ENCODE measurements at places on chromosomes 4 and X.

- no peak for DNase-seq
Measured at GRCh38 chr4:138405466-138405891, 163.3 kb upstream of the SLC7A11 start.

DNA sequence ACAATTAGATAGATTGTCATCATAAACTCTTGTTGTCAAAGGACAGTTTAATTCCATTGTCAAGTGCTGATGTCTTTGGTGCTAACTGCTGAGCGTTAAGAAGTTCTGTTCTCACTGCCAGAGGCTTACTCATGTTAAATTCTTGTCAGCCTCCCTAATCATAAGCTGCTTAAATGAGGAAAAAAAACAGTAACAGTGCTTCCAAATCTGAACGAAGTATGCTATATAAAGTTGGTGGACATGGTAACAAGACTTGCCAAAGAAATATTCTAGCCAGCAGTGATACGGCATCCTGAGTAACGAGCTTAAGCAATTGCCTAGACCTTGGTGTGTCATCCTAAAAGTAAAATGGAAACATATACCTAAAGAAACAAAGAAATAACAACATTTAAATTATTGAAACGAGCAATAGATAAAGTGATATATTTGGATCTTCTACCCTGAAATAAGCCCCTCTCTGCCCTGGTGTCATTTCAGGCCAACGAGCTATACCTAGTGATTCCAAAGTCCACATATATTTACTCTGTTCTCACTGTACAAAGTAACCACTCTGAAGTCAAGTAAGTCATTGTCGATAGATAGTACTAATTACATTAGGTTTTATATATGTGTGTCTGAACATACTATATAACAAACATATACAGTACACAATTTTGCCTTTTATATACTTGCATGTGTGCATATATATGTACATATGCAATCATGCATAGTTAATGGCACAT, 339.7 kb upstream of the HS3ST1 start:
- no peak for DNase-seq

DNA sequence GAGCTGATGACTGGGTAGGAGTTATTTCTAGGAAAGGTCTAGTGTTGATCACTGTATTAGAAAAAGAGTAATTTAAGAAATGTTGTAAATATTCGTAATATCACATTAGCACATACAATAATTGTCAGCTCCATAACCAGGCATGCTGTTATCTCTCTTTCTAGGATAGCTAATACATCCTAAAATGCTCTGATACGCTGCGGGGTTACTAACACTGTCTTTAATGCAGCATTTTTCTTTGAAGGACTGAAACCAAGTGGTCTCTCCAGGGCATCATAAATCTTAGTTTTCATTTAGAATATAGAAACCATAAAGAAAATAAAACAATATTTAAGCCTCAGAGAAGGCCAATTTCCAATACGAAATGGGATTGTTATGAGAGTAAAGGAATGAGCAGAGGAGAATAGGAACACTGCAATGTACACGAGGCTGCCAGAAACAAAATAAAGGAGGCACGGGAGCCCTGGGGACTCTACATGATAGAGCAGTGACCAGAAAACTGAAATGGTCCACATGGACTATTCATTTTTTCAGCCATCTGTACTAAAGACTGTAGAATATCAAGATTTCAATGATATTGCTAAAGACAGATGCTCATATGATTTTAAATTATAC, 1606.7 kb upstream of the AGA start:
- no peak for DNase-seq

DNA sequence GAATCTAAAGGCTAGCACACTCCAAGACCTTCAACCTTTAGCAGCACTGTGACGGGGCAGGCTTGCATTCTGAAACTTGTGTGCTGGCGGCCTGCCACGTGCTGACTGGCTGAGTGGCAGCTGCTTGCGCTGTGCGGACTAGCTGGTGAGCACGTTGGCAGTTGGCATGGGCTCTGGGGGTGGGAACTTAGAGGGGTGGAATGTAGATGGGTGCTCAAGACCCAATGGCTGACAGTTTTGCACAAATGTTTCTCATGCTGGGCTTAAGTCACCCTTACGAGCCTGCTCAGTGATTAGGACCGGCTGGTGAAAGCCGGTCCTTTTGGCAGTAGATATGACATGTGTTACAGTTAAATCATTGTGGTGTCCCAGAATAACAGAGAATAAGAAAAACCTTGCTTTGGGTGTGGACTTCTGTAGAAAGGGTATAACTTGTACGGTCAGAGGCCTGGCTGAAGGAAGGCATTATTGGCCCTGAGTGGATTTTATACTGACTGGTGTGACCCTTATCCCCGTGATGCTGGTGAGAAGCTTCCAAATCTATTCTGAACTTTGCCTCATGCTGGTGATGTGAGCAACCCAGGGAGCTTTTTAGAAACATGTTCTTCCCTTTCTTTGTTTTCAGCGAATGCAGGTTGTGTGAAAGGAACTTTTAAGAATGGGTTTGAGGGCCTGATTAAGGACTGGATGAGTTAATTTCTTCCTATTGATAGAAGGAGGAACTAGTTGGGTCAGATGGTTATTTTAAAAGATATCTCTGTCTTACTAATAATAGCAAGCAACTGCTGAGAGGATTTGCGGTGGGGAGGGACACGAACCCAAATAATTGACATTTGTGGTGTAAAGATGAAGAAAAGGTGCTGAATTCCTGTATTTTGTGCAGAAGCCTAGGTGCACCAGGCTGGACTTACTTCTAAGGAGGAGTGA, 107.4 kb upstream of the SLC4A4 start:
- no peak for DNase-seq

- no peak for DNase-seq
Measured at GRCh38 chr4:108930186-108930585, 167.3 kb upstream of the ETNPPL start.

DNA sequence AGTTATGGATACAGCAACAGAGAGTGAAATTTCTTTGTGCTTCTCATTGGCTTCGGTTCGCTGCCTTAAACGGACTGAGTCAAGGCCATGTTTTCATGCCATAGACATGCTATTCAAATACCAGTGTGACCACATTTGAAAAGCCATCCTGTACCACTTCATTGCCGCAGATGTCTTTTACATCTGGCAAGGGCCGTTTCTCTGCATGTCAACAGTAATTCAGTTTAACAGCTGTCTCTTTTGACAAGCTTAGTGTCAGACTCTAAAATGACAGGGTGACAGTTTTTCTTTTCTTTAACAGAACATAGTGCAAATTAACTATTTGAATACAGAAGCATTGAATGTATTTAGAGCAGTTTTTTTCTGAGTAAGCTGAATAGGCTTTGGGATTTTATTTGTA, 362.2 kb upstream of the POU3F4 start:
- no peak for DNase-seq

DNA sequence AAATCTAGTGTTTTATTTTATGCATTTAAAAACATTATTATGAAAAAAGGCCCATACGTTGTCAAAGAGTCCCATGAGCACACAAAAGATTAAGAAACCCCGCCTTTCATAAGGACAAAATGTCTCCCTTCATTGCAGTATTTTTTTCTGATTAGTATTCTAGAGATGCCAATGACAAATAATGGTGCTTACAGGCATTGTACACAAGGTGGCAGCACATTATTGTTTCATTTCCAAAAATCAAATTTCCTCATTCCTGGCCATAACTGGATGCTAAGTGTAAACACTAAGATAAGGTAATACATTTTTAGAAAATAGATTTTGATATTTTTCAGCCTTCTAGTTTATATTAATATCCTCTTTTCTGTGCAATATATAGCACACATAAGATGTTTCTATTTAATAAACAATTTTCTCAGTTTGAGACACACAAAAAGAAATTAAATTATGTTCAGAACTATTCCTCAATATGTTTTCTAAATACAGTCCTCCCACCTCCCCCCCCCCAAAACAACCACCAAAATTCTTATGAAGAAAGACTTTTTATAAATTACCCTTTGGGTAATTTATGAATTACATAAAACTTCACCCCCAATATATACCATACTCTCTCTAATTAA, 47.7 kb downstream of the TIGD2 start:
- DNase-seq: no peak

GRCh38 chrX:40127052-40127451, 29.3 kb upstream of the BCOR start:
- DNase-seq: no peak

DNA sequence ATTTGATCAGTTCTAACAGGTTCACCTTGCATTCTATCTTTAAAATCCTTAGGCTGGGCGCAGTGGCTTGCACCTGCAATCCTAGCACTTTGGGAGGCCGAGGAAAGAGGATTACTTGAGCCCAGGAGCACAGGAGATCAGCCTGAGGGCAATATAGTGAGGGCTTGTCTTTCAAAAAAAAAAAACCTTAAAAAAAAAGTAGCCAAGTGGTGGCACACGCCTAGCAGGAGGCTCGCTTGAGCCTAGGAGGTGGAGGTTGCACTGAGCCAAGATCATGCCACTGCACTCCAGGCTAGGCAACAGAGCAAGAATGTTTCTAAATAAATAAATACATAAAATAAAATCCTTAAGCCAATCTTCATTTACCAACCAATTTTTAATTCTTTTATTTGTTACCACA, 75.6 kb downstream of the PRSS12 start:
- no peak for DNase-seq

- no peak for DNase-seq
Measured at GRCh38 chrX:66384722-66385121, 220.7 kb downstream of the HEPH start.

DNA sequence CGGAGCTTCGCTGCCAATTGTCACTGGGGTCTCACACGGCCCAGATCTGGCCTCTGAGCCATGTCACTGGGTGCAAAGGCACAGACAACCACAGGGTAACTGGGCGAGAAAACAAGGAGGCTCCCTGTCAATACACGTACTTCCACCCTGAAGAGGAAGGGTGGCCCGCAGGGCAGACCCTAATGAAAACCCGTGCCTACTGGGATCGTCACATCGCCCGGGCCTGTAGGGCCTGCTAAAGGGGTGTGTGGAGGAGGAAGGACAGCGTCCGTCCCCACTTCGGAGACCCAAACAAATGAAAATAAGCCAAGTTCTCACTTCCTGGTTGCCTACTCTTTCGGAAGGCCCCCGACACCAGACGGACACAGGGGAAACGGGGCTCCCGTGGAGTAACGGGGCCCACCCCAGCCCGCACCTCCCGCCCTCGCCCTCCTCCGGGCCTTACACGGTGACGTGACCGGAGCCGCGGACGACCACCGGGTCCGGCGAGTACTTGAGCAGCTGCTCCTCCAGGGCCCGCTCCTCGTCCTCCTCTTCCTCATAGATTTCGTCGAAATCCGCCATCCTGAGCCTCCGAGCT, 578 bp downstream of the CHIC2 start:
- peak; percentile 9 for DNase-seq

DNA sequence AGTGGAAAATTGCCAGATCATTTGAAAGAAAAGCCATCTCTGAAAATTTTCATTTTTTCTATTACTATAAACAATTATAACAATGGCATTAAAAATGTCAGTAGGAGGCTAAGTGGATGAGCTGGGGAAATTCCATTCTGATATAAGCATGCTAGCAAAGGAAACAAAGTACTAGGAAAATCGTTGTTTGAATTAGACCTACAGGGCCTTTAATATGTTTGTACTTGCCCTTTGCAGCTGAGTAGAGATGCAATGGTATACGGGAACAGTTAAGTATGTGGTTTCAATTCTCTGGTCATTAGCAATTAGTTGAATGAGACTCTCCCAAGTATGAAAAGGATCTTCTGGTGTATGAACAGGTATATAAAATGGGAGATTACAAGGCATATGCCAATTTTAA, 452.2 kb downstream of the PCDH11X start:
- DNase-seq: no peak

GRCh38 chrX:73615022-73615421, 52.0 kb downstream of the CHIC1 start:
- DNase-seq: no peak

GRCh38 chrX:147917700-147918695, 6.3 kb downstream of the FMR1 start:
- DNase-seq: no peak

- DNase-seq: no peak
Measured at GRCh38 chr4:61173799-61174198, 26.3 kb upstream of the ADGRL3 start.

Data from stimulated activated CD4-positive, alpha-beta T cell treated with anti-CD3 and anti-CD28 coated beads, Interleukin-15, amount 100 ng/mL, for 48 hours (primary cell).